ENCODE measurements at places on chromosomes 3 and 15.

GRCh38 chr3:133641254-133641653 is 20.5 kb downstream of the TOPBP1 start:
- no peak for DNase-seq

DNA sequence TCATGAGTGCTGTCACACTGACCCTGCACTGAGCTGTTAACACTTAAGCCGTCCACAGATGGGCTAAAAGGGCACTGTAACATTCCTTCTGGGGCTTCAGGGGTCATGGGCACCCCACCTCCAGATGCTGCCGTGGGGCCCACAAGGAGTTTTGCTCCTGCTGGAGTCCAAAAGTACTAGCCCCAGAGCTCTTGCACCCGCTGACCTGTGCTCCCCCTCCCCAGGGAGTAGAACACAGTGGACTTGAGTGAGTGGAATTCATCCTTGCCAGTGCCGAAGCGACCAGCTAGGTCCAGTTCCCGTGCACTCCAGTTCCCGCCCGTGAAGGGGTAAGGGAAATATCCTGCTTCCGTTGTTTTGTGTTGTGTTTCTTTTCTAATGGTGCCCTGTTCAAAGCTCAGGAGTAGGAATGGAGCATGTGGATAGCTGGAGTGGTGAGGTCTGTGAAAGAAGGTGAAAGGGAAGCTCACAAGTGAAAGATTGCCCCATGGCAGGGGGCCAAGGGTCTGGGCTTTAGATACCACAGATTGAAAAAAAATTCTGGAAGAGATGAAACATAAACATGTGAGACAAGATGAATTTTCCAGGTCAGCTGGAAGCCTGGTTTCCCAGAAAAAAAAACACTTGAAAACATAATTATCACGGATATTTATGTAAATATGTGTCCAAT is 36.6 kb downstream of the SLCO2A1 start:
- DNase-seq, result no peak

DNA sequence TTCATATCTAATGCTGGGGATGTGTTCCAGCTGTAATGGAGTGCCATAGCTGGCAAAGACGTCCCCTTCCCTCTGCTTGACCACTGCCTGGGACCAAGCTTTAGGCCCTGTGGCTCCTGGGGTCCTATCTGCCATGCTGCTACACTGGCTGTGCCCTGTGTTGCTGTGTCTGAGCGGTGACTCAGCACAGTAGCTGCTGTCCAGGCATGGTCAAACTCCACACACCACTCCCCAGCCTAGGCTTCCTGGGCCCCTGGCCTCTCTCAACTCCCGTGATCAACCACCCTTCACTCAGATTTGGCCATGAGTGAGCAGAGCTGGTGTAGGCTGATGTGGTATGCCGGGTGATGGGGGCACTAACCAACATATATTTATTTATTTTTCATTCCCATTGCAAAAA is 27.0 kb downstream of the EPHB1 start:
- DNase-seq, result no peak

- no peak for DNase-seq
Observed at GRCh38 chr3:47892286-47893040, 89.5 kb downstream of the DHX30 start.

- DNase-seq, result no peak
Observed at GRCh38 chr15:80693682-80694610, 1.2 kb upstream of the ABHD17C start.

GRCh38 chr3:184354121-184354728 is 7.2 kb downstream of the CLCN2 start:
- DNase-seq, result peak; percentile 56

GRCh38 chr15:31325595-31326155 is 960 bp upstream of the KLF13 start:
- DNase-seq, result peak; percentile 37

- no peak for DNase-seq
Observed at GRCh38 chr3:67447393-67447792, 207.0 kb downstream of the SUCLG2 start.

DNA sequence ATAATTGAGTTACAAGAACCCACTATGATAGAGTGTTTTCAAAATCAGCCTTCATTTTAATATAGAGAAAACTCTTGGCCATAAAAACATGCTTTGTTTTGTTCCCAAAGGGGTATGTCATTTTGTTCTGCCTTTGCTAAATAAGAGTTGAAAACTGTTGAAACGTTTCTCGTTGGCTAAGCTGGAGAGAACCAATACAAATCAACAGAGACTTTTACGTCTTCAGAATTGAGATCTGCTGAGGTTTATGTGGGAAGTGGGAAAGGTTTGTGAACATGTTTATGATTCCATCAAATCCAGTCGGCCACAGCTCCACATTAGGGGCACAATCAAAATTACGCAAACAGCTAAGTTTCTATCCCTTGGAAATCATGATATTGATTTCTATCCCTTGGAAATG is 102.0 kb downstream of the IGF2BP2 start:
- no peak for DNase-seq

DNA sequence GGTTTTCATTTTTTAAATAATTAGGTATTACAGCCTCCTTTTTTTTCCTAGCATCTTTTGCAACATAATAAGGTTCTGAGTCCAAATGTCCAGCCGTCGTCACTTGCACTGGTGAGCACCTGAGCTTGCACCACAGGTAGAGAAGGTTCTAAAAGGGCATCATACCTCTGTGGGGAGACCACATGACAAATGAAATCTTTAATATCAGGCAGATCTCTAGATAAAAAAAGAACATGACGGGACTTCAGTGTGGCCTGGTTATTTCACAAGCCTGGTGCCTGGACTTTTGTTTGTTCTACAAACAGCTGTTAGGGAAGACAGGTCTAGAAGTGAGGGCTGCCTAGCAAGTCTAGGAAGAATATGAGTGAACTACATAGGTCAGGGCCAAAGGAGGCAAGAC is 3.6 kb downstream of the ZBED2 start:
- DNase-seq, result no peak

DNA sequence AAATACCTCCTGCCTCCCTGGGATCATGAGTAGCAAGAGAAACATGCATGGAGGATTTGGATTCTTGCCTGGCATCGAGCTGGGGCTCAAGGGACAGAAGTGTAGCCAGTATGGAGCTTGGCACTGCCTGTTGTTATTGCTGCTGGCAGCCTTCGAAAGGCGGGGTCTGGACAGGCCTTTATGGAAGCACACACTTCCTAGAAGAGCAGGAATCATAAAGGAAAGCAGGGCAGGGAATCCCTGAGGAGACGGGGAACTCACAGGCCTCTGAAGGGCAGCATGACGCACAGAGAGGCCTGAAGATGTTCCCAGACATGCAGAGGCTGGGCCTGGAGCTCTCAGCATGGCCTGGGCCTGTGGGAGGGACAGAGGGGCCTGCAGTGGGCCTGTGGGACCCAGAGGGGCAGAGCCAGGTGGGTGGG is 18.6 kb upstream of the SLC41A3 start:
- no peak for DNase-seq

GRCh38 chr3:186922790-186923189 is 7.5 kb upstream of the ST6GAL1 start:
- DNase-seq, result no peak

GRCh38 chr15:72907733-72908132 is 124.2 kb upstream of the ADPGK start:
- no peak for DNase-seq

- no peak for DNase-seq
Observed at GRCh38 chr3:47799733-47800132, 3.2 kb upstream of the DHX30 start.

GRCh38 chr15:86491118-86491517 is 411.4 kb downstream of the AGBL1 start:
- no peak for DNase-seq

DNA sequence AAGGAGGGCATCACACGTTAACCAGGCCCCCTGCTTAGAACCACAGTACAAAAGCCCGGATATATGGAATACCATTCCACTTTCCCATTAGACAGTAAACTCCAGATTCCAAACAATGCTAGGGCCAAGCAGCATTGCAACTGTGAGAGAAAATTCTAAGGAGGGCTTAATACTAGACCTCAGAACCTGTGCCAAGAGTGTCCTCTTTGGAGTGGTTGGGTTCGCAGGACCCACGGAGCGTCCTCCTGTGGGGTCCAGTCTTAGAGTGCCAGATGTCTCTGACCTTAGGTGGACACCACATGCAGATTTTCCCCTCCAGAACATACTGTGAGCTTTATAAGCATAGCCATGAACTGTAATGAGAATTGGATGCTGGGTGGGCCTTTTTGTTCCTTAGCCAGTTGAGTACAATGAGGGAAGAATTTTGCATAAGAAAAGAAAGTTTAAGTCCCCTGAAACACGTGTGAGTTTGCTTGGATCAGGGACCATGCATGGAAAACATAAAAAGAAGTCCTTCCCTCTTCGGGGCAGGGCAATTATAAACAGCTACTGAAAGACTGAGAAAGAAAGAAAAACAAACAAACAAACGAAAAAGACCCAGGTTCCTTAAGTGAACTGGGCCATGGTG is 325.7 kb downstream of the NEK10 start:
- DNase-seq, result no peak

GRCh38 chr15:85062560-85062959 is 80.9 kb downstream of the PDE8A start:
- no peak for DNase-seq
